ENCODE measurements at places on chromosomes 16 and 17. TPM values are rescaled to one million over a fixed set of nuclear protein-coding genes. Genes with fewer than 3 reads are reported as not detected.

The GJC1 gene
- total RNA-seq = 24.6 TPM

The CA10 gene
- total RNA-seq = not detected

The LRRC37B gene
- 3.6 TPM for total RNA-seq

The KRT39 gene
- not detected for total RNA-seq

The ZNF750 gene
- total RNA-seq = not detected

The ABCA8 gene
- not detected for total RNA-seq

The APOBR gene
- not detected for total RNA-seq

The TBC1D3 gene
- not detected for total RNA-seq

DNA sequence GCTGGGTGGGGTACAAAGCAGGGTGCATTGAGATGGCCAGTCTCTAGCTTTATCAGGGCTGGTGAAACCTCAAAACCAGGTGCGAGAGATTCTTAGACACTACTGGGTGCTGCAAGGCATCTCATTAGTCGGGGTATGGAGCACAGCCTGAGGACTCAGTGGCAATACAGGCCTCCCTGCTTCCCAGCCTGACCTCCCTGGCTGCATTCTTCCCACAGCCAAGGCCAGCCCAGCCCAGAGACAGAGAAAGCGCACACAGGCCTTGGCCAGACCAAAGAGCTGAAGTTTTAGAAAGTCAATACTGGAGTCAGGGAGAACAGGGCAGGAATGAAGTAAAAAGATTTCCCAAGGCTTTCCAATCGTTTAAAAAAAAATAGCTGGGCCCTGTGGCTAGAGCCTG, 12.5 kb downstream of the HNF1B start:
- DNase-seq = no peak

- DNase-seq = no peak
Observed at GRCh38 chr17:17494870-17495535, 1.2 kb downstream of the RASD1 start.

GRCh38 chr16:1984347-1985225, 593 bp downstream of the GFER start:
- DNase-seq = no peak

GRCh38 chr16:22989598-22989997, 159.7 kb downstream of the USP31 start:
- DNase-seq = no peak

DNA sequence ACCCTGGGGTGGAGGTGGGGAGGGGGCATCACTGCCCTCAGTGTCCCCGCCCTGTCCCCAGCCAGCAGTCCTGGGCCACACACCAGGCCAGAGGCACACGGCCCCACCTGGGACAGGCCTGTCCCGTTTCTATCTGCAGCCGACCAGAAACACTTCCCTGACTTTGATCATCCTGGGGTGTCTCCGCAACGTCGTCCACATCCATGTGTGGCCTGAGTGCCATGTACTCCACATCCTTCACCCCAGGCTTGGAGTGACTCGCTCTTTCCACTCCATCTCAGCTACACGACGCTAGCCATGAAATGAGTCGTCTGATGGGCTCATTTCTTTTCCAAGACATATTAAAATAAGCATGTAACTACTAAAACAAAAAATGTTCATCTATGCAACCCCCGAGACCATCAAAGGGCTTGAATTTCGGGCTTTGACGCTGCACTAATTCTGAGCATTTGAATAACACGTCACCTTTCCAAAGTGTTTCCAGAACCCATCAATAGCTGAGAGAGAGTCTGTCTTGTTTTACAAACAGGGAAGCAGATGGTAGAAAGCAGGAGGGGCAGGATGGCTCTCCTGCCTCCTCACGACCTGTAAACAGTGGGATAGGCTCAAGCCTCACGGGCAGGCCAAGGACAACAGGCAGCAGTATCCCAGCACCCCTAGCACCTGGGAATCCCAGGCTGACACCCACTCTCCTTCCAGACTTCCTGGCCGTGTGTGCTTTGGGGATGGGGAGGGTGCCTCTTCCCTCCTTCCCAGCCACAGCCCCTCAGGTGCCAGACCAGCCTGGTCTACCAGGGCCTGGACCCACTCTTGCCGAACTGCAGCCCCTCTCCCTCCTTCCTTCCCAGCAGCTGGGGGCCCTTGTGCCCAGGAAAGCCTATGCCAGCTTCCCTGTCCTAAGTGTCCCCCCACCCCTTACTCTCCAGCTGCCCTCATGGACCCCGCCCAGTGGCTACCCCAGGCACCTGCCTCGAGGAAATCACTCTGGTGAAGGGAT, 20.0 kb upstream of the RASD1 start:
- DNase-seq = peak; percentile 29

DNA sequence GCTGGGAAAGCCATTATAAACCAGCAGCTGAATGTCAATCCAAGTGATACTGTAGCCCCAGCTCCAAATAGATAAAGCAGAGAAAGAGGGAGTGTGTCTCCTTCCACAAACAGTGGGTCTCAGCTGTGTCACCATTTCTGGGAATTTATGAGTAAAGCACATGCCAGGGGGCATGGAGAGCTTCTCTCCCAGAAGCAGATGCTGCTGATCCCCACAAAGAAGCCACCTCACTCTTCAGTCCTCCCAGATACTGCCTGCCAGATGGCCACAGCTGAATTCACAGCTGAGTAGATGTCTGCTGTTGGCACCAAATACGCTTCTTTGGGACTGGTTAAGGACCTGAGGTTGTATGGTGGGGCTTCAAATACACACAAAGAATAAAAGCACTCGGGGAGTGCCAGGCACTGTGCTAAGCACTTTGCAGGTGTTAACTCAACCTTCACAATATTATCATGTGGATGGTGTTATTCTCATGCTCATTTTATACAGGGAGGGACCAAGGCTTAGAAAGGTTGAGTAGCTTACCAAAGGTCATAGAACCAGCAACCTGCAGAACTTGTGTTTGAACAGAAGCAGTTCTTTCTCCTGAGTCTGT, 298.3 kb downstream of the CDH11 start:
- DNase-seq = no peak

- DNase-seq = peak; percentile 31
Observed at GRCh38 chr17:40457964-40458791, 14.9 kb downstream of the IGFBP4 start.

DNA sequence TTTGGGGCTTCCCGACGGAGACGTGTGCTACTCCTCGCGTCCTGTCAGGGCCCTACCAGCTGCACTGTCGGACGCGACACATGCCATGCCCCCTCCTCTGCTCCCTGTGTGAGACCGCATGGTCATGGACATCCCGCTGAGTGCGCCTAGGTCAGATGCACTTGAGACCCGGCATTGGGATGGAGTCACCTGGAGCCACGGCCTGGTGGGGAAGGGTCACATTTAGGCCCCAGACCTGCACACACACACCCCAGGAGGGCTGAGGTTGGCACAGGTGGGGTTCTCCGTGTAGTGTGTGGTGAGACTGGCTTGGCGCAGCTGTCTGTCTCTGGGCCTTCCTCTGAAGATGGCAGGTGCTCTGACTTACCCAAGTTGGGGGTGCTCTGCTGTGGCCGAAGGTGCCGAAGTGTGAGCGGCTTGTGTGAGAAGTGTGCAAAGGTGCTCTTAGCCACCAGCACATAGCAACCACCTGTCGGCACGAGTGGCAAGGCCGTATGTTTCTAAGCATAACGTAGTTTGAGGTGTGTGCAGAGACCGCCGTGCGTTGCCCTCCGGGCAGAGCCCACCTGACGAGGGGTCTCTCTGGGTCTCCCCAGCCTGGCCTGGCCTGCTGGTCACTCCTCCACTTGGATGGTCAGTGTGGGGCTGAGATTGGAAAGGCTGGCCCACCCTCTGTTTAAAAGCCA, 108.6 kb downstream of the BANP start:
- no peak for DNase-seq

DNA sequence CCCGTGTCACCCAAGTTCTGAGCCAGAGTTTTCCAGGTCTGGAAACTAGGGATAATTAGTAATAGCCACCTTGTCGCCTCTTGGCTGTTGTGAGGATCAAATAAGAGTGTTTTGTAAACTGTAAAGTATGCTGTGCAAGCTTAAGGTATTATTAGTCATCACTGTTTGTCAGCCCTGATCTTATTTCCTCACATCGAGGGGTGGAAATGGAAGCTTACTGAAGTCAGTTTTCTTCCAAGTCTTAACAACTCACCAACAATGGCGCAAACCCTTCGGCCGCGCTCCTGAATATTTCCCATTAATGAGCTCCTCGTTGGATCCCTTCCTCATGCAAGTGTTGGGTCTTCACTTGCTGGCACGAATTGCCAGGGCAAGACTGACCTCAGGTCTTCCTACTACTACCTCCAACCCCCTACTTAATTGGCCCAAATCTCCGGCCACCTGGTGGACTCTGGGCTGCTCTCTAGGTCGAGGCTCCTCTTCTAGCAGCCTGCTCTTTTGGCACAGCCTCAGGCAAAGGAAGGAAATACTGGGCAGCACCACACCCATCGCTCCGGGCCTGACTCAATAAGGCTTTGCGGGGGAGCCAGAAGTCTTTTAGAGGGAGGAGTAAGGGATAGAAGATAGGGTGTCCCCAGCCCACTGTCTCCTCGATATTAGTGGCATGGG, 885 bp upstream of the SLC35B1 start:
- peak; percentile 38 for DNase-seq

GRCh38 chr16:84086341-84086740, 30.4 kb downstream of the MBTPS1 start:
- DNase-seq = no peak
